ENCODE measurements at places on chromosomes 11 and 22.
A peak's percentile ranks its signal among the peaks of the same experiment; 100 is the strongest.

- no peak for DNase-seq
Observed at GRCh38 chr22:47334601-47335000, 572.2 kb downstream of the TBC1D22A start.

- DNase-seq: no peak
Observed at GRCh38 chr11:35145271-35145670, 6.3 kb downstream of the CD44 start.

DNA sequence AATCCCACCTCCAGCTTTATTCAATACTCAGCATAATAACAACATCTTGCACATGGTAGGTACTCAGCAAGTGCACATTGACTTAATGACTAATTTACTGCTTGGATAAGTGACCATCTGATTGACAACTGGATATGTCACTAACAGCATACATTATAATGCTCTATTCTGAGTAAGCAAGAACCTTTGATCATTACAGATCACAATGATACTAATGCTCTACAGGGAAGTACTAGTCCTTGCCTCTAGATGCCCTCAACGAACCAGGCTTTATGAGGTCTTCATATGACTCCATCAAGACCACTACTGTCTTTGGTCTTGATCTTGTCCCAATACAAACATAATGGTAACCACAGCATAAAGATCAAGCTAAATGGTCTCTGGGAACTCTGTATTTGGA is 167.6 kb upstream of the MTMR2 start:
- DNase-seq: no peak

DNA sequence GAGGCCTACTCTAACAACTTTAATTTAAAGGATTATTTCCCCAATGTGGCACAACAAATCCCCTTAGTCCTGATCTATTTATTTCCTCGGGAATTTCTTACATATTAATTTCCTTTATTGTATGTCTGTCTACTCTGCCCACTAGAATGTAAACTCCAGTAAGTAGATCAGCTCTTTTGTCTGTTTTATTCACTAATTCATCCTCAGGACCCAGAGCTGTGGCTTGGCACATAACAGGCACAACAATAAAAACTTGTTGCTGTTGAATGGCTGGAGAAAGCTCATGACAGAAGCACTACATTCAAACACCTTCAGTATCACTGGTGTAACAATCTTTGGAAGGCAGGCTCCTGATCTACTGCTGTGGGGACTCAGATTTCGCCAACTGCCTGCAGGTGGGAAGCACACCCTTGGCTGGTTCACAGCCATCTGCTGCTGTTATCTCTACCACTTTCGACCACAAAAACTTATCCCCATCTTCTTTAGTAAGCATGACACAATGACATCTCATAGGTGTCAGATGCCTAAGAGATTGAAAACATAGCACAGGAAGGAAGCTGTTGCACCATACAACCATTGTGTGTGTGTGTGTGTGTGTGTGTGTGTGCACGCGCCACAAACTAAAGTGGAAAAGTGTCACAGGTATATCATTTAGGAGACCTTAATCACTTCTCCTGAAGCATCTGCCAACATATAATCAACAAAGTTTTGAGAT is 11.9 kb downstream of the HIRA start:
- DNase-seq: no peak

- no peak for DNase-seq
Observed at GRCh38 chr11:73516080-73516479, 81.8 kb downstream of the FAM168A start.

DNA sequence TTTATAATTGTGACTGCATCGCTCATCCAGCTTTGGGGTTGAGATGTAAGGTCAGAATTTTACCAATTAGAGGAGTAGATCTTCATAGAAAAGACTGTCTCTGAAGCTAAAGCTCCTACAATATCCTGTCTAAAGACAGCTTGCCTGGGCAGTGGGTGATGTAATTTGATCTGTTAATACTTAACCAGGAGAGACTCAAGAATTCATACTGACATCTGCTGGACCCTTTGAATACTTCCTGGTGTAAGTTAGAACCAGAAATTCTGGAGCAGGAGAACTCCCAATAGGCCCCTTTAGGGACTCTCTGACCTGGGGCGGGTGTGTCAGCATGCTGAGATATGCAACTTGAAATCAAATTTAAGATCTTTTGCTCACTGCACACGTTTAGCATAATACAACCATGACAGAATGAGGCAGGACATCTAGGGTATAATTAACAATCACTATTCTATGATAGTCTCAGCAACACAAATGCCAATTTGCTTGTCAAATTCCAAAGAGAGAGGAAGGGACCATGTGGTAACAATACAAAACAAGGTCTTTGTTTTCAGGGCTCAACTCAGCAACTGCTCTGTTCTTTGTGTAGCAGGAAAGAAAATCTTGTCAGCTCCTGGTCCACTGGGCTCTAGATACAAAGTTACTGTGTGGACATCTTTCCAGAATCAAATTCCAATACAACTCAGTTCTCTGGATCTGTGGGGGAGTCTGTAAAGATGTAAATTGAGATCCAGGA is 143.9 kb downstream of the INSC start:
- DNase-seq: peak; percentile 88

- DNase-seq: no peak
Observed at GRCh38 chr22:36233796-36234195, 5.5 kb downstream of the APOL2 start.

DNA sequence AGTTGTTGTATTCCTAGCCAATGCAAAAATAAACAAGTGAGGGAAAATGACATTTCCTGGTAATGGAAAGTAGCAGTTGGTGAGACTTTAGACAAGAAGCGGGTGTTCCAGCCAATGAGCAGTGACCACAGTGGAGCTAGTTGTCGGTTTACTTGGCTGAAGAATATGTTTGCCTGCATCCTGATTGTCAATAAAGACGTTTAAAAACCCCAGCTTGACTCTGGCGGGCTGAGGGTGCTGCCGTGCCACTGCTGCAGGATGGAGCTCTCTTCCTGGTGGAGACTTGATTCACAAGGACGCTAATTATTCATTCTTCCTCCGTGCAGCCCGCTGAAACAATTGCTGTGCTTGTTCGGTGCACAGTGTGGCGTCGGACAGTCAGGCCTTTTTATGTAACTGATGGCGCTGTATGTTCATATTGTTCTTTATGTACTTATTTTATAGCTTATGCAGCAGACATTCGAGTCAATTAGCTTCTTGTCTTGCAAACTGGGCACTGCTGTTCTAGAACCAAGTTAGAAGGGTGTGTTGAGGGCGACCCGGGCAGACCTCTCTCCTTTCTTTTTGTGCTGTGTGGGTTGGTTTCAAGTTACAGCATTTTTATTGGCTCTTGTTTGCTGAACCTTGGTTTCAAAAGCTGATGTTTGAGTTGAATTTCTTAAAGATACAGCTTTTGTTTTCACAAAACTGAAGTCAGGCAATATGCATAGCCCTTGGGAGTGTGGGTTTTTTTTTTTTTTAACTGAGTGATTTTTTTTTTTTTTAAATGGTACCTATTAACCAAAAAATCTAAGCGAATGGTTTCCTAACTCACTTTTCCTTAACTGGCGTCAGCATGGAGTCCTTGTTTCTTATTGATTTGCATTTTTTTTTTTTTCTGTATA is 153.9 kb downstream of the TEAD1 start:
- DNase-seq: peak; percentile 86

DNA sequence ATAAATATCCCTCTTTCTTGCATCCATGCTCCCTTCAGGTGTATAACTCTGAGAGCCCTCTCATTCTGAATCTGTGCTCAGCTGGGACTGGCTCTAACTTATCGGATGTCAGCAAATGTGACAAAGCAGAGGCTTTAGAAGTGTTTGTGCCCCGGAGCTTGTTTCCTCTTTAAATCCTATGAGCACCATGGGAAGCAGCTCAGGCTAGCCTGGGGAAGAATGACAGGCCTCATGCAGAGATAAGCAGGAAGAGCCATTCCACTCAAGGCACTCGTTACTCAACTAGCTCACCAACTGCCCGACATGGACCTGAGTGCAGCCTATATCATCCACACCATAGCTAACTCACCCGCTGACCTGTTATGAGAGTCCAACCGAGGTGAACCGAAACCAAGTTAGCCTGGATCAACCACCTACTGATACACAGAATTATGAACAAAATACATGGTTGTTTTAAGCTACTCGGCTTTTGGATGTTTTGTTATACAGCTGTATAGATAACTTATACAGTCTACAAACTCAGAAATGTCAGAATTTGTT is 990.7 kb downstream of the NTM start:
- no peak for DNase-seq

- DNase-seq: no peak
Observed at GRCh38 chr11:64759722-64760719, at the start of gene PYGM. Gene PYGM, minus strand, starts transcription at chr11:64759974. Its CDS starts 76 bp downstream, at chr11:64759898.

DNA sequence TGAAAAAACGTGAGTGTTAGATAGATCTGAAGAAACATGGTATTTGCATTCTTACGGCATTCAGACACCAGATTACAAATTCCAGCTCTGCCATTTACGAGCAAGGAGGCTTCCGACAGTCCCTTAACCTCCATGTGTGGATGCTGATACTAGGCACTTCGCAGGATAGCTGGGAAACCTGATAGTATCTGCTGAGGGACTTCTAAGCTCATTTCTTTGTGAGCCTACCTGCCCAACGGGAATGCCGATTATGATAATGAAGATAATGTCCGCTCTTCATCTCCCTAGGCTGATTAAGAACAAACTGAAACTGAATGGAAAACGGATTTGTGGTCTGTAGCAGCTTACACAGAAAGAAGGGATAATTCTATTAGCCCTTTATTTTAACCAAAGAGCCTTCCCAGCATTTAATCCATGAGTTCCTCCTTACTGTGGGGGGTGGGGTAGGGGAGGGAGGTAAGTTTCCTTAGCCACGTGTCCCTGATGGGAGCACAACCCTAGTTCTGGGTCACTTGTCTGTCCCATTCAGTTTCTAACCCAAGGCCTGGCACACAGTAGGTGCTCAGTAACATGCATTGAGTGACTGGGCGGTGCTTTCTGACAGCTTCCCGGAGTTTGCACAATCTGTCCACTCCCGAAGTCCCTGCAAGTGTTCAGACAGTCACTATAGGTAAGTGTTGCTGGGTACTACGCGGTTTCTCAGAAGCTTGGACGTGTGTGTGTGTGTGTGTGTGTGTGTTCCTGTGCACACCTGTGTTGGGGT is 39.2 kb downstream of the CD6 start:
- DNase-seq: no peak

DNA sequence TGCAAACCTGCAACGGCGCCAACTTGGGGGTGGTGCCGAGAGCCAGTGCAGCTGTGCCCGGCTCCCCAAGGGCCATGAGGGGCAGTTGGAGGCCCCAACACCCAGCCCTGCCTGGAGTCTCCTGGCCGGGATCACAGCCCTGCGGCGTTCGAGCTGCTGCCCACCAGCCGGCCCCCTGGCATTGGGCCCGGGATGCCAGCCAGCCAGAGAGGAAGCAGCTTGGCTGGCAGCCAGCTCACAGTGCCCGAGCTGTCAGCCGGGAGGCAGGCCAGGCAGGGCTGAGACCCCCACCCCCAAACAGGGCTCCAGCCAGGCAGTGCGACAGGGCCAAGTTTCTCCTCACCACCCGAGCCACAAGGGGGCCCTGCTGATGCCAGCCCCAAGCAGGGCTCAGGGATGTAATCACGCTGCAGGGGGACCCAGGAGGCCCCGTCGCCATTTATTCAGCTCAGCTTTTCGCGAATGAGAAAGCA is 26.0 kb upstream of the TCF20 start:
- no peak for DNase-seq

DNA sequence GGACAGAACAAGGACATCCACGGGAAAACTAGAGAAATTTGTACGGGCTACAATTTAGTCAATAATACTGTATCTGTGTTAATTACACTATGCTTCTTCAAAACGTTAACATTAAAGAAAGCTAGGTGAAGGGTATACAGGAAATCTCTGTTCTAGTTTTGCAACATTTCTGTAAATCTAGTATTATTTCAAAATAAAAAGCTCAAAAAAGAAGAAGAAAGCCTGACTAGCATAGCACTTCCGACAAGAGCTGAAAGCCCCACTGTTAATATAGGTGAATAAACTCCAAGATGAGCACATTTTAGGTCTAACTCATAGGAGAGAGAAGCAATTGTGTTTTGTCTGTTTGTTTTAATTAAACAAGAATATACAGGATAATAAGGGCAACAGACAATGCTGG is 299.7 kb downstream of the TTC28 start:
- no peak for DNase-seq

All from NCI-H2227 treated with DMSO at 0.1 percent for 48 hours (cell line).